Fibroblast of gingiva (primary cell): ENCODE measurements at places on chromosomes 12 and 14.

GRCh38 chr14:91873471-91874415 is 6.4 kb upstream of the TC2N start:
- DNase-seq = no peak

- peak; percentile 60 for DNase-seq
Observed at GRCh38 chr12:10701131-10701681, 21.9 kb downstream of the YBX3 start.

DNA sequence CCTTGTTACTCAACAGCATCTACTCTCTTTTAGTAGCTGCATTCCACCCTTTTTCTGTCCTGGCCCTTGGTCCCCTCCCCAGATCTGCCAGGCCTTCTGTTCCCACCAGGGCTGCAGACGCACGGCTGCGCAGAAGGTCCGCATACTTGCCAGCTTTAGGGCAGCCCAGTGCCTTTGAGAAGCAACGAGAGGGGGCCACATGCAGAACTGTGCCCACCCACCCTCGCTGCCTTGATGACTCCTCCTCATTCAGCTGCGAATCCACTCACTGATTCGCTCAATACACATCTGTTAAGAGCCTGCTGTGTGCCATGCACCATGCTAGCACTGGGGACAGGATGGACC is 39.2 kb downstream of the PRIMA1 start:
- no peak for DNase-seq

DNA sequence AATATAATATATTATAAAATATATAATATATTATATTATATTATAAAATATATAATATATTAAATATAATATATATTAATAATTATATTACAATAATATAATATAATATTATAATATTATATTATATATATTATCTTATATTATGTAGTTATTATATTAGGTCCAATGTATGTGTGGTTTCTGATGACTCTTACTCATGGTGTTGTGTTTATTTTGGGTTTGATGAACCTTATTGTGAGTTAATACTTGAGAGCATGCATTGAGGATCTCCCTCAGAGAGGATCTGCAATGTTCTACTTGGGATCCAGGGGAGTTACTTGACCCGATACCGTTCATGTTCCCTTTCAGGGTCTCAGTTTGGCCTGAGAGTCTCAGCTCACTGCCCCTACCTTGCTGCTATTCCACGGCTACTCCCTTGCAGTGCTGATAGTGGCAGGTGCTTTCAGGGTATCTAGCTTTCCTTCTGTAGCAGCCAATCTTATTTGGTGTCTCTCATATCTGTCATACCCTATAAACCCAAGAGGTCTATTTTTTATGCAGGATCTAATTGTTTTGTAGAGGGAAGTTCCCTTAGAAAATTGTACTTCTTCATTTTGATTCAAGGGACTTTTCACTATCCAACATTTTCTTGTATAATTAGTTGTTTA is 89.1 kb upstream of the ZDHHC17 start:
- DNase-seq = no peak

DNA sequence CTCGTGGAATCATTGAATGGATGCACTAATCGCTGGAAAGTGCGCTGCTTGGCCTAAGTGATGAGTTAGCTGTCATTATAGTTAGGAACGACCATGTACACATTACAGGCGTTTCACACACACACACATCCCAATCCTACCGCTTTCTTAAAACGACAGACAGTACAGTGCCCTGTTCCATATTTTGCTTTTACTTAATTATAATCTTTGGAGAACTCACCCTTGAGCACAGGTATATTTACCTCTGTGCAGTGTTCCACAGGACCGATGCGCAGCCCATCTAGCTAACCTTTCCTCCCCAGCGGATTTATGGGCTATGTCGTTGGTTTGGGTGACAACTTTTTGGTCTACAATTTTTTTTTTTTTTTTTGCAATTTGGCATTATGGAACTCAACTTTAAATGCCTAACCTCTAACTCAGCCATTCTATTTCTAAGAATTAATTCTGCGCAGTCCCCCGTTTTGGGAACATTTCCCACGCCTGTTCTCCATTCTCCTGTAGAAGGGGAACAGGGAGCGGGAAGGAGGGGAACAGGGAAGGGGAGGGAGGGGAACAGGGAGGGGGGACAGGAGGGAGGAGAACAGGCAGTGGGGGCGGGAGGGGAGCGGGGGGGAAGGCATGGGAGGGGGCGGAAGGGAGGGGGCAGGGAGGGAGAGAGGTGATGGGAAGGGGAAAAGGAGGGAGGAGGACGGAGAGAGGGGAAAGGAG is 663 bp upstream of the ULK1 start:
- DNase-seq = peak; percentile 10

- DNase-seq = no peak
Observed at GRCh38 chr12:121111684-121112083, 21.0 kb upstream of the P2RX7 start.

GRCh38 chr12:48999371-49000131 is at the start of gene DDN:
TSS of gene DDN (minus strand) at chr12:48999375. CDS start at chr12:48999287, 88 bp downstream.
- DNase-seq = no peak
